GM12891 (cell line): ENCODE measurements at places on chromosomes 1 and 21.

- no peak for DNase-seq
Observed at GRCh38 chr1:245008761-245009160, 144.4 kb upstream of the HNRNPU start.

- DNase-seq = peak; percentile 41
Observed at GRCh38 chr1:6392809-6393399, 663 bp downstream of the ACOT7 start.

- DNase-seq = peak; percentile 53
Observed at GRCh38 chr1:85580872-85581801, 576 bp downstream of the CCN1 start.

- no peak for DNase-seq
Observed at GRCh38 chr1:10232163-10232562, 21.8 kb downstream of the KIF1B start.

GRCh38 chr1:5161372-5161771 is 507.0 kb downstream of the AJAP1 start:
- no peak for DNase-seq
